Immature natural killer cell (primary cell): ENCODE measurements at places on chromosomes 5 and 9. TPM values are rescaled to one million over a fixed set of nuclear protein-coding genes. Genes with fewer than 3 reads are reported as not detected.
A peak's percentile ranks its signal among the peaks of the same experiment; 100 is the strongest.

Gene WHRN
- polyA plus RNA-seq = 1.4 TPM

- peaks cover 12% of the 10 kb centered on the region for H3K36me3 ChIP-seq
- H3K27me3 ChIP-seq = peaks cover 21% of the 10 kb centered on the region
- no peak for DNase-seq
- H3K27ac ChIP-seq = peak overlapping the region; percentile 99
- H3K4me1 ChIP-seq = peaks cover 92% of the 10 kb centered on the region
Measured at GRCh38 chr9:131624636-131625507, 79.5 kb downstream of the PRRT1B start.

DNA sequence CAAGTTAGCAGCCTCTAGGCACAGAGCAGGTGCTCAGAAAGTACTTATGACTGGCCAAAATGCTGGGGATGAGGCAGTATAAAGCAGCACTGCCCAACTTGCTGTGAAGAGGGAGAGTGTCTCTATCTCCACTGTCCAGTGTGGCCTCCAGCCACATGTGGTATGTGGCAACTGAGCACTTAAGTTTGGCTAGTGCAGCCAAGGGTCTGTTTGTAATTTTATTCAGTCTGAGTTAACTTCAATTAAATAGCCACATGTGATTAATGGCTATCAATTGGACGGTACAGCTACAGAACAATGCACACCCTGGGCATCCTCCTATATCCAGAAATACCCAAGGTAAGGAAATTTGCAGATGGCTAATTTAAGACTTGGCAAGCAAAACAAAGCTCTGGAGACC lies 26.9 kb downstream of the ROR2 start:
- H3K4me1 ChIP-seq = no peaks in the 10 kb centered on the region
- H3K36me3 ChIP-seq = no peaks in the 10 kb centered on the region
- DNase-seq = no peak
- H3K4me3 ChIP-seq = no peak overlapping the region

DNA sequence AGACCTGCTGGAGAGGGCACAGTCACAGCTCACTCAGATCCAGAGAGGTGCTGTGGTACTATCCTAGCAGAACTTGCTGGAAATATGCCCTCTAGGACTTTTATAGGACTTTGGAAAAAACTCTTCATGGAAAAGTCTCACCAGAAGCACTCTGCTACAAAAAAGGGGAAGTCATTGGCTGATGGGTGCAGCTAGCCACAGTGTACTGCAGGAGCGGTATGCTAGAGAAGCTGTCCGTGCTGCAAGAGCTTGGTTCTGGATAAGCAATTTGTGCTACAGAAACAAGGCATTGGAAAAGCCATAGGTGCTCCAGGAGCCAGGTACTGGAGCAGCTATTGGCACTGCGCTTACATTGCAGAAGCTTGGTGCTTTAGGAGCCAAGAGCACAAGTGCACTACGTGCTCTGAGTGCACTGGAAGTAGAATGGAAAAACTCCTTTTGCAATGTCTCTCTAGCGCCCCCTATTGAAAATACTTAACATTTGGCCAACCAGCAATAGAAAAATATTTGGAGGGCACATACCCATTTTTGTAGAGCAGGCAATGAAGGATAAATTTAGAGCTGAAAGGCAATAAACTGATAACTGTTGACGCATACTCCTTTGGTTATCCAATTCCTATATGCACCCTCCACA lies 83.4 kb downstream of the MEGF10 start:
- no peak overlapping the region for H3K27ac ChIP-seq
- H3K36me3 ChIP-seq = no peaks in the 10 kb centered on the region
- no peaks in the 10 kb centered on the region for H3K27me3 ChIP-seq
- H3K4me1 ChIP-seq = no peaks in the 10 kb centered on the region
- no peak for DNase-seq

Gene SOX30
- 0.11 TPM for polyA plus RNA-seq

- DNase-seq = no peak
- no peaks in the 10 kb centered on the region for H3K36me3 ChIP-seq
- no peaks in the 10 kb centered on the region for H3K27me3 ChIP-seq
- no peak overlapping the region for H3K4me3 ChIP-seq
- H3K4me1 ChIP-seq = no peaks in the 10 kb centered on the region
- no peak overlapping the region for H3K27ac ChIP-seq
Measured at GRCh38 chr9:10230512-10230911, 382.3 kb downstream of the PTPRD start.

DNA sequence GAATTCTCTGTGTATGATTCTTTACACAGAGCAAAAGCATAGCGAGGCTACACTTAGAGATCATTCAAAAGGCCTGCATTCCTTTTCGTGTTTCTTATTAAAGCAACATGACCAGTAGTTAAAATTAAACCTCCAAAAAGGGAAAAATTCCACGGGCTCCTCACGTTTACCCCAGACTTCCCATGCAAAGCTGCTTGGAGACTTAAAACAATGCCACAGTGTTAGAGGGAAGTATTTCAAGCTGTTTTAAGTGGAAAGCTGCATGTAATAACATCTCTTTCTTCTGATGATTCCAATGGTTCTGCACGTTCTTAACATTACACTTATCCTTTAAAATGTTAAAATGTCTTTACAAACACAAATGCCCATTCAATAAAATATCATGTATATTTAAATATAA lies 405.2 kb downstream of the SEMA5A start:
- no peak overlapping the region for H3K27ac ChIP-seq
- H3K27me3 ChIP-seq = no peaks in the 10 kb centered on the region
- no peaks in the 10 kb centered on the region for H3K36me3 ChIP-seq
- H3K4me3 ChIP-seq = no peak overlapping the region
- DNase-seq = no peak

DNA sequence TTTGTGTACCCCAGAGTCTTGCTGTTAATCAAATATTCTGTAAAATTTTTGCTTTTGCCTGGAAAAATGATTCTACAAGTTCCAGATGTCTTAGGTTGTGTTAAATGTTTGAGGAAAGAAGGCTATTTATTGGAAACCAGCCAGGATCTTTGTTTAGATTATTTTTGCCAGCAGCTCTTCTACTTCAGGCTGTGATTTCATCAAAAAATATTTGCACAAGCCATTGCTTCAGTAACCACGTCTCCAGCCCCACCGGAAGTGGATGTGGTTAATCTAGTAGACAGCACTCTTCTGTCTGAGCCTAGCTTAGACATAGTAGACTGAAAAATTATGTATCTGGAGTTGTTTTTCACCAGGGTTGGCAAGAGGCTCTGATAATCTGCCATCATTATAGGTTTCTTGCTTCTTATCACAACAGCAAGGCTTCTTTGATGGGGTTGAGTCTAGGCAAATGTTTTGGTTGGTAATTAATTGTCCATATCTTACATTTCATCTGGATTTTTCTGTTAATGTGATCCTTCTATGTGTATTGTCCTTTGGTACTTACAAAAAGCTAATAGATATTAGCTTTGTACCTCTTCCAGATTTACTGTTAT lies 17.1 kb downstream of the KCTD16 start:
- H3K36me3 ChIP-seq = no peaks in the 10 kb centered on the region
- DNase-seq = peak; percentile 82
- peaks cover 4% of the 10 kb centered on the region for H3K27me3 ChIP-seq
- peak overlapping the region; percentile 22 for H3K4me3 ChIP-seq

Gene ZNF483
- polyA plus RNA-seq = 1.2 TPM

Gene COL5A1
- not detected for polyA plus RNA-seq

GRCh38 chr9:4929917-4930316 lies 55.2 kb upstream of the JAK2 start:
- H3K4me1 ChIP-seq = no peaks in the 10 kb centered on the region
- H3K27ac ChIP-seq = no peak overlapping the region

Gene OGN
- not detected for polyA plus RNA-seq

Gene DAP
- 53.9 TPM for polyA plus RNA-seq

Gene TUSC1
- polyA plus RNA-seq = 1.6 TPM

Gene NME5
- not detected for polyA plus RNA-seq

- no peaks in the 10 kb centered on the region for H3K4me1 ChIP-seq
- DNase-seq = no peak
- H3K27me3 ChIP-seq = no peaks in the 10 kb centered on the region
- no peak overlapping the region for H3K27ac ChIP-seq
Measured at GRCh38 chr9:80175286-80176150, 603.8 kb downstream of the TLE4 start.

GRCh38 chr9:23771746-23772384 lies 54.2 kb downstream of the ELAVL2 start:
- no peak overlapping the region for H3K4me3 ChIP-seq
- no peak overlapping the region for H3K27ac ChIP-seq
- no peak for DNase-seq
- H3K36me3 ChIP-seq = no peaks in the 10 kb centered on the region

Gene GMCL2
- not detected for polyA plus RNA-seq

DNA sequence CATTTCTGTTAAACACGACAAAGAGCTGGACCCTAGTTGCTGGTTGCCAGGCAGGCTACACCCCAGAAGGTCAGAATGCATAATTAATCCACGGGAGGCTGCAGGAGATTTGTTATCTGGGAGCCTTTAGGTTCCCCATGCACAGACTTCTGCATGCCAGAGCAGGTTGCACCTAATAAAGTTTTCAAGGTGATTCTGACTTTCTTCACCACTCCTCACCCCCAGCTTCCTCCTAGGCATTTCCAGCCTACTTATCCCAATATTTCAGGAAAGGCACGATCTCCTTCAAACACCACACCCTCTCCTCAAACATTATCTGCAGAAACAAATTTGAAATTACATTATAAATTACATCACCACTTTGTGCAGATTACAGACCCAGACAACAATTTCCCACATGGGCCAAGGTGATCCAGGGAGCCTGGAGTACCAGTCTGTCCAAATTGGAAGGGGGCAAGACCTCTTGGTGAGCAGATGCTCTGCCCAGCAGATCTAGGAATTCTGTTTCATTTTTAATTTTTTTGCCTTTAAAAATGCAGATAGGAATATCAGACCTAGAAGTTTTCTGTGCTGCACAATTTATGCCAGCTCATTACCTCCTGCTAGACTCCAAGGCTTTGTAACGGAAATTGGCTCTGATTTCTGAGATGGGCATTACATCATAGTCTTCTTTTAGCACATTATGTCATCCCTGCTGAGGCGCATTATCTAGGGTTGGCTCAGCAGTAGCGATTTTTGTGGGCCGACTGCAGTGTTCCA lies 363.4 kb upstream of the SLC30A5 start:
- peaks cover 3% of the 10 kb centered on the region for H3K27me3 ChIP-seq
- no peak overlapping the region for H3K4me3 ChIP-seq
- H3K27ac ChIP-seq = no peak overlapping the region
- H3K4me1 ChIP-seq = peaks cover 12% of the 10 kb centered on the region
- H3K36me3 ChIP-seq = no peaks in the 10 kb centered on the region

Gene ABO
- not detected for polyA plus RNA-seq

DNA sequence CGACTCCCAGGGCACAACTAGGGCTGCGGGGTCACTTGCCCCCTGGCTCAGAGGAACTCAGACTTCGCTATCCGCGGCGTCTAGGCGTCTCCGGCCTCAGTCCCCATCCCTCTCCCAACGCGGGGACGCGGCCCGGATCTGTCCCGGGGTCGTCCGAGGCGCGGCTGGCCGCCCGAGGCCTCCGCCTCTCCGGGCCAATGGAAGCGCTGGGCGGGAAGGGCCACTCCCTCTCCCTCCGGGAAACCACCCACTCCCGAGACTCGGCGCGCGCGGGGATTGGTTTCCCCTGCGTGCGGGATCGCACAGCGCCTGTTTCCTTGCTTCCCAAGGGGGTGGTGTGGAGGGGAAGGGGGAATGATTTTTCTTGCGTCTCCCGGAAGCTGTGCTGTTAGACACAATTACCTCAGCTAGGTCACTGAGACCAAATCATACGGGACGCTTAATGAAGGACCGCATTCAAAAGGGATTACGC lies 38.3 kb downstream of the NR2F1 start:
- H3K36me3 ChIP-seq = no peaks in the 10 kb centered on the region
- DNase-seq = peak; percentile 28
- H3K4me3 ChIP-seq = peak overlapping the region; percentile 81
- peaks cover 33% of the 10 kb centered on the region for H3K4me1 ChIP-seq

Gene LCN12
- not detected for polyA plus RNA-seq

Gene IL3
- polyA plus RNA-seq = not detected

Gene SMAD5
- polyA plus RNA-seq = 37.8 TPM

DNA sequence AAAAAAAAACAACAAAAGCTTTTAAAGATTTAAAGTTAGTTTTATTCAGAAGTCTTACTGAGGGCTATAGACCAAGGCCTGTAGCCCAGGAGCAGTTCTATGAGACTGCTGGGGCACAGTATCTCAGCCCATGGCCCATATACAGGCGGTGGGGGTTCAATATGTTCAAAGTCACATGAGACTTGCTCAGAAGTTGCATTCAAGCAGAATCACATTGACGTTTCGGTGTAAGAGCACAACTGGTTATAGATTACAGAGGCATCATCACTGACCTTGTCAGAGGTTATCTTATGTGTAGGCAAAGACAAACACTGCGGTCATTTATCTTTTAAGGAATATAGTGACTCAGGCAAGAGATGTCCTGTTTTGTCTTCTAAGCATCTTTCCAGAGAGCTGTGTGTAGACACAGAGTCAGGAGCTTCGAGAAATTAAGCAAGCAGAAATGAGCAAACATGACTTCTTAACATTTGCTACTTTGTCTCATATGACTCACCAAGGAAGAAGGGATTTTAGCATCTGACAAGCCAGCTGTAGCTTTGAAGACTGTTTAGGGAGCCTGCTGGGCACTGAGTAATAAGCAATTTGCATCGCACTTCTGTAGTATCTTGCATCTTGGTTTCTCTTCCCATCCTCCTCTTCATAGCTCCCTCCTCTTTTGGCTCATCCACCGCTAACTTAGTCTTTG lies 12.9 kb upstream of the F2RL1 start:
- DNase-seq = no peak
- peaks cover 2% of the 10 kb centered on the region for H3K27me3 ChIP-seq
- H3K4me3 ChIP-seq = no peak overlapping the region
- no peaks in the 10 kb centered on the region for H3K36me3 ChIP-seq
- no peak overlapping the region for H3K27ac ChIP-seq
